ENCODE measurements at places on chromosomes 7 and 10.

DNA sequence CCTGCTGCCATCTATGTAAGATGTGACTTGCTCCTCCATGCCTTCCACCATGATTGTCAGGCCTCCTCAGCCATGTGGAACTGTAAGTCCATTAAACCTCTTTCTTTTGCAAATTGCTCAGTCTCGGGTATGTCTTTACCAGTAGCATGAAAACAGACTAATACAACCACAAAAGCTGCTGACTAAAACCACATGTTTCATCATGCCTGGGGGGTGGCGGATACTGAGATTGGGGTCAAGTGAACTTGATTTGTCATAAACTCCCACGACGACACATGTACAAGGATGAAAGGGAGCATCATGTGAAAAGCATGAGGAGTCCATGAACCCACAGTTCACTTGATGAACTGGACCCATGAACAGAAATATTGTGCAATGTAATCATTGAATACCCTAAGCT lies 134.9 kb upstream of the ANK3 start:
- no peak for DNase-seq

DNA sequence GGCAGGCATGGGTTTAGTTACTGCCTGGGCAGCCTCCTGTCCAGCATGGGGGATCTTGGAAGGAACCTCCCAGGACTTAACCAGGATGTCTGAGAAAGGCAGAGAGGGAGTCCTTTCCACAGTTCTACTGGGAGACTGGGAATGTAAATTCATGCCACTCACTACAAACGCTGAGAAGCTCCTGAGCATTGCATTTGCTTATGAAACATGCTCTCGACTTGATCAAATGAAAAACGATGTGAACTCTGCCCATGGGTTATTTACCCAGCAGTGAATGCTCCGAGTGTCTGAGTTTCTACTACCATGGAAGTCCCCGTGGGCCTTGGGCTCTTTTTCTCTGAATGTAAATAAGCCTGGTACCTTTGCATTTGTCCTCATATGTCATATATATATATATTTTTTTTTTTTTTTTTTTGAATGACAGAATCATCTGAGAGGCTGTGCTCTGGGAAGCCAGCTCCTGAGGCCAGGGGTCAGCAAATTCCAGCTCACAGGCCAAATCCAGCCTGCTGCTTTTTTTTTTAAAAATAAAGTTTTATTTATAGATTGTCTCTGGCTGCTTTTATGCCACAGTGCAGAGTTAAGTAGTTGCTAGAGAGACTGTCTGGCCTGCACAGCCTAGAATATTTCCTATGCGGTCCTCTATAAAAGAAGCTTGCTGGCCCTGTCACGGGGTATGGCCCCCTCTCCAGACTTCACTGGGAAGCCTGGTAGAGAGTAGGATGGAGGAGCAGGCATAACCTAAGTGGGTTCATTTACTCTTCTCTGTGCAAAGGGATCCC lies 21.4 kb upstream of the RAPGEF5 start:
- DNase-seq = no peak

DNA sequence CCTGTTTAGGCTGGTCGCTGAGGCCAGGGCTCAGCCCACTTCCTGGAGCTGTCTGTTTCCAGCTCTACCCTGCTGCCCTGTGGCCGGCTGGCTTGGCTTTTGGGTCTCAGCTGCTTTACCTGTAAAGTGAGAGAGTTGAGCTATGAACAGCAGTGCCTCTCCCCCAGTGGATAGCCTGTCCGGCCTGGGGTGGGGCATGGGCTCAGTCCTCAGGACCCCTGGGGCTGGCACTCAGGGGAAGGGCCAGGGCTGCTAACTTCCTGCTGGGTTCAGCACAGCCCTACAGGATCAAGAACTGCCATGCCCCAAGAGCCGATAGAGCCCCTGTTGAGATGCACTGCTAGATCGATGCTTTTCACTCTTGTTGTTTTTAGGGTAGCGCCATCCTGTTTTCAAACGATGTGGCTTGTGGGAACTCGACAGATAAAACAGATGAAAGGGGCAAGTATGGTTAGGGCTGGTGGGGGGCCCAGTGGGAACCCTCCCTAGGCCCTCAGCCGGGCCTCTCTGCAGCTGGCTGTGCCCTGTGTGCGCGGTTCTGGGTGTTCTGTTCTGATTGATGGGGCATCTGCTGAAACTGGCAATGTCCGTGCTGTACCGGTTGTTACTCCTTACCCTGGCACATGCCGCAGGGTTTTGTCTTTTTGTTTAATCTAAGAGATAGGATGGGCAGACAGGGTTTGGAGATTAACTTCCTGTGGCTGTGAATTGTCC lies 10.0 kb upstream of the SFRP5 start:
- DNase-seq = no peak

- DNase-seq = no peak
Measured at GRCh38 chr10:79241629-79241989, 105.7 kb upstream of the PPIF start.

DNA sequence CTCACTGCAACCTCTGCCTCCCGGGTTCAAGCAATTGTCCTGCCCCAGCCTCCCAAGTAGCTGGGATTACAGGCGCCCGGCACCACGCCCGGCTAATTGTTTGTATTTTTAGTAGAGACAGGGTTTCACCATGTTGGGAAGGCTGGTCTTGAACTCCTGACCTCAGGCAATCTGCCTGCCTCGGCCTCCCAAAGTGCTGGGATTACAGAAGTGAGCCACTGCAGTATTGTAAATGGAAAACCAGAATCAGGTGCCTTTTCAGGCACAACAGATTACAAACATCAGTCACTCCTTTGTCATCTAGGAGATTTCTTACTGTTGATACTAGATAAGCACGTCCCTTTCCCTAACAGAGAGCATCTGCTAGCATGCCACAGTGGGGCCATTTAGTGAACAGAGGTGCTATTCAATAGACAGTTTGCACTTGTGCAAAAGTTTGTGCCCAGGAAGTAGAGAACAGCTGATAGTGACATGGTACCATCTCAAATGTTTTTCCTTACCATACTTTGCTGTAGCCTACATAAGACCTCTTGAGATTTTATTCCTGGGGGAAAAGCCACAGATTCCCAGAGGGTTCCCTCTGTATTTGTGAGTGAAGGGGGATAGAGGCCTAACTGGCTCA lies 24.5 kb upstream of the WAC start:
- no peak for DNase-seq

GRCh38 chr7:50470250-50471163 lies 20.4 kb upstream of the FIGNL1 start:
- DNase-seq = no peak

DNA sequence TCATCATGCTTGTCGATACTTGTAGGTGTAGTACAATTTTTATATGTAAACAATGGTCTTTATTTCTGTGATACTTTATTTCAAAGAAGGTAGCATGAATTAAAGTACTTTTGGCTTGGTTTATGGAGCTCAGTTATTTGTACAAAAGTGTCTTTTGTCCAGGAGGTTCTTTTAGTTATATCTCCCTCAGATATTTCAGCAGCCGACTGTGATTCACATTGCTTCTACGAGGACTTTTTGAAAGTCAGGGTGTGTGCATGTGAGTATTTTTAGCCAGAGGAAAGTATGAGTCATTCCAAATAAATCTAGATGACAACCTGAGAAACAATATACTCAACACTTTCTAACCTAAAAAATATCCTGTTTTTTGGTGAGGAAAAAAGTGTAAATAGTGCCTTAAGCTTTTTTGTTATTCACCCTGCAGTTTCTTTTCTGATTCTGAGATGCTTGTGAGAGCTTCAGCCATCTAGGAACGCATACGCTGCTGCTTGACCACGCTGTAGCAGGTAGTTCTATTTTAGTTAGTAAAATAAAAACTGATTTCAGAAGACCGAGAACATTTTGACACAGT lies 595 bp upstream of the SUN1 start:
- peak; percentile 81 for DNase-seq
